Stimulated activated CD4-positive, alpha-beta T cell treated with anti-CD3 and anti-CD28 coated beads, Interleukin-1b, Interleukin-23, amount 100 ng/mL, for 1 hour (primary cell): ENCODE measurements at places on chromosomes 16 and 17.

GRCh38 chr17:44363613-44364159, at the start of gene FAM171A2:
TSS of gene FAM171A2 (minus strand) at chr17:44363853. CDS start at chr17:44363714, 139 bp downstream.
- DNase-seq: peak; percentile 19

GRCh38 chr16:54228325-54228724, 58.3 kb downstream of the IRX3 start:
- DNase-seq: no peak

- DNase-seq: no peak
Observed at GRCh38 chr16:61014869-61015268, 1021.4 kb downstream of the CDH8 start.

DNA sequence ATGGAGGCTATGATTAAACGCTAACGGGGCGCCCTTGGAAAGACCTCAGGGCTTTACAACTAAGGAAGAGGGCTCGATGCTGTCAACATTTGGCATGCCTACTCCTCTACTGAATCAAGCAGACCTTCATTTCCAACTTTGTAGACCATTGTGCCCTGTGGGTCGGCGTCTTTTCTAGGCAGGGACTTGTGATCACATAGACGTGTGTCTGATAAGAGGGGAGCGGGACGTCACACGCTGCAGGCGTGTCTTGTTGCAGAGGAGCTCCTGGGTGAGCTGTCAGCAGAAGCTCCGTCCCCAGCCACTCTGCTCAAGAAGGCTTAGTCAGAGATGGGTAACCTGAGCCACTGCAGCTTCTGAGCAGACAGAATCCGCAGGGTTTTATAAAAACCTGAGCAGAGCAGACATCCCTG, 2.8 kb downstream of the MAPK8IP3 start:
- DNase-seq: no peak

DNA sequence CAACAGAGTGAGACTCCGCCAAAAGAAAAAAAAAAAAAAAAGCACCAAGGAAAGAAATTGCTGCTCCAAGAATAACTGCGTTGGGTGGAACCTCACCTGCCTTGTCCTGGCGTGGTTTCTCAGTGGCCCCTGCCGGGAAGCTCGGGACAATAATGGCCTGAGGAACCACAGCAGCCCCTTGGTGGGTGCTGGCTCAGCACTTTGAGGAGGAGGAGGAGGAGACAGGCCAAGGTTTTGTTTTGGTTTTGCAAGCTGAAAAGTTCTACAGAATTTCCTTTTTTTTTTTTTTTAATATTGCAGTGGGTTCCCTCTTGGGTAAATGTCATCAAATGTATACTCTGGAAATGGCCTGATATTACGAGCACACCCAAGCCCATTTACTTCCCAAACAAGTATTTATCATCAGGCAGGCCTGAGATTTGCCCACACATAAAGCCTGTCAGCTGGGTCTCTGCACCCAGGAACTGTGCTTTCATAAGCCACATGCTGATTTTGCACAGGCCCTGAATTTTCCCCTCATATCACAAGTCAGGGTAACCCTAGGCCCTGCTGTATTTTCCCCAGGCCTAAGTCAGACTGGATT, 78.3 kb downstream of the SOCS1 start:
- DNase-seq: no peak

- DNase-seq: no peak
Observed at GRCh38 chr17:40209404-40210093, 9.6 kb upstream of the WIPF2 start.

- no peak for DNase-seq
Observed at GRCh38 chr17:2107506-2107905, 52.6 kb downstream of the HIC1 start.

DNA sequence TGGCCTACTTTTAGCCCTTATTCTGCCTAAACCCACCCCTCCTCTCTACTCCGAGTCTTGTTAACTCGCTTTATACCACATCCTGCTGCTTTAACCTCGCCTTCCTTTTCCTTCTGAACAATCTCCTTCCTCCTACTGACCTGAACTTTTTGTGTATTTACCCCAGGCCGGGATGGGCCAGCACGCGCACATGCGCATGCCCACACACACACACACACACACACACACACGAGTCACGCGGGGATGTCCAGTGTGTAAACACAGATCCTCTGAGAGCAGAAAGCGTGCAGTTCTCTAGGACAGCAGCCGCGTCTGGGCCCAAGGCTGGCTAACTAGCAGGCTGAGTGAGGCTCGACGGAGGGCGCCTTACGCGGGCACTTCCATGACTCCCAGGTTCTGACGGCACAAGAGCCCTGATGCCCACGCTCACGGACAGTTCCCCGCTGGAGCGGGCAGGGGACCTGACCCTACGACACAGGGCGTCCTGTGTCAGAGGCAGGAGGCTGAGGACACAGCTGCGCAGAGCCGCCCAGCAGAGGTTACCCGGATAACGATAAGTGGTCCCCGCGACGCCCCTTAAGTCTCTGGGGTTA, 610 bp downstream of the PIK3R5 start:
- DNase-seq: no peak

- peak; percentile 75 for DNase-seq
Observed at GRCh38 chr17:82781894-82782274, 30.0 kb downstream of the TBCD start.

DNA sequence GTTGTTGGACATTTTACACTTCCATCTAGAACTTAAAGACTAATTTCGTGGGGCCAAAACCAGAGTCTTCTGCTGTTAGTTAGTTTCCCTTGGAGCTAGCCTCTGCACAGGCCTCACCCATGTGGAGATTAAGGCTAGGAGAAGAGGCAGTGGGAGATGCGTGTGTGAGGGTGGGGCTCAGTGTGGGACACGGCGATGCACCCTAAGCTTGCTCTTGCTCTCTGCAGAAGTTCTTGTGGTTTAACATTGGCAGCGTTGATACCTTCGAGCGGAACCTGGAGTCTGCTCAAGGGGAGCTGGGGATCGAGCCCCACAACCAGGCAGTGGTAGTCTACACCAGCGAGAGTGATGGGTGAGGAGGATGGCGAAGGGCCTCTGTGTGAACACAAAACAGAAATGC, 34.0 kb downstream of the DBNDD1 start:
- DNase-seq: no peak

DNA sequence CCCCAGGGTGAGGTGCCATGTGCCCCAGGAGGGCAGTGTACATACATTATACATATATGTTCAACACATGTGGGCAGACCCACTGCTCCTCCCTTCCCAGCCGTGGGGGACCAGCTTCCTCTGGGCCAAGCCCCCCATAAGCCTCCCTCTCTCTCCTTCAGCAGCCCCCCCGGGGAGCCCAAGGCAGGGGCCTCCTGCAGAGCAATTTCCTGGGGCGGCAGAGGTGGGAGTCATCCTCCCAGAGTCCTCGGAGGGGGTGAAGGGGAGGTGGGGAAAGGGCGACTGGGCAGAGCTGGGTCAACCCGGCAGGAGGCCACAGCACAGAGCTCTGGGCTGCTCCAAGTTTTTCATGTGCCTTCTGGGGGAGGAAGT, 235.1 kb downstream of the ZNF423 start:
- no peak for DNase-seq

GRCh38 chr16:75203096-75203495, 3.9 kb downstream of the CTRB2 start:
- DNase-seq: no peak

DNA sequence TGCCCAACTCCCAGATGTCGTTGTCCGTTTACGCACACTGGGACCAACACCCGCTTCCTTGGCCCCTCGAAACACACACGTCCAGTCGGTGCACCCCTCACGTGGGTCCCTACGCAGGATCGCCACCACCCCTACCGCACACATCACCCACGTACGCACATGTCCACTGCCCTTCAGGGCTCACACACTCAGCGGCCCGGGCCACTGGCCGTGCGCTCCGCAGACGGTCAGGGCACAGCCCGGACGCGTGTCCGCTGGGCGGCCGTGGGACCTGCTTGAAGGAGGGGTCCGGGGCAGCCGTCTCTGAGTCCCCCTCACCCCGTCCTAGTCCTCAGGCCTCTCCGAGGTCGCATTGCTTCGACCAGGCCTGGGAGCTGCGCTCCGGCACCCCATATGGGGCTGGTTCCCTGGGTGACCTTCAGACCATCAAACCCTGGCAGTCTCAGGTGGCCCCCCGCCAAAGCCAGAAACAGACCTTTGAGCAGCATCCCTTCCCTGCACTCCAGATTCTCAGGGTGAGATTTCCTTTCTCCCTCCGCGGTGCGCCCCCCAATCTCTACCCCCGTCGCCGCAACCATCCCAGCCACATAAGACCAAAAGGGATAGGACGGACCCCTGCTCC, 914 bp upstream of the GPRC5B start:
- DNase-seq: no peak

DNA sequence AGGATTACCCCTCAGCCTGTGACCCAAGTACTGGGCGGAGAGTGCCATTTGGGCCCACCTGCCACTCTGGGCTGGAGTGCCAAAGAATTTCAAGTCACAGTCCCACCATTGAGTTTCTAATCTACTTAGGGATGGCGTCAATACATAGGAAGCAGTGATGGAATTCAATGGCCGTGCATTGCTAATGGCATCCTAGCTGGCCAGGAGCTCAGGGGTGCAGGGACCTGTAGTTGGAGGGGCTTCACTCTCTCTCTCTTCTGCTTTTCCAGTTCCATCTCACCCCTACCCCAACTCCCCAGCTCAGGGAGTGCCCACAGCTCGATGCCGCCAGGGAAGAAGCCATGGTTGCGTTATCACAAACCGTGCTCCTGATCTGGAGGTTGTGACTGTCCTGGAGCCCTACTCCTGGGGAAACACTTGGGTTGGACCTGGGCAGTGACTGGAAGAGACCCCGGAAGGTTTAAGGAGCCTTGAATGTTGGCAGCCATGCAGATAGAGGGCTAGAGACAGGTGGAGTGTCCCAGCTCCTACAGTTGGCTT, 2.4 kb downstream of the MMP15 start:
- DNase-seq: no peak

GRCh38 chr16:52581530-52581929, 34.6 kb upstream of the TOX3 start:
- no peak for DNase-seq

GRCh38 chr17:2030779-2031163, 818 bp downstream of the DPH1 start:
- no peak for DNase-seq

- DNase-seq: no peak
Observed at GRCh38 chr16:64990101-64990500, 131.8 kb downstream of the CDH11 start.

- DNase-seq: no peak
Observed at GRCh38 chr17:77914385-77915254, 43.9 kb upstream of the TNRC6C start.

- no peak for DNase-seq
Observed at GRCh38 chr17:74715144-74715543, 2.4 kb upstream of the CD300LF start.

- no peak for DNase-seq
Observed at GRCh38 chr16:49585143-49585832, 211.7 kb downstream of the C16orf78 start.

GRCh38 chr17:76538941-76539570, 788 bp upstream of the PRCD start:
- DNase-seq: no peak

DNA sequence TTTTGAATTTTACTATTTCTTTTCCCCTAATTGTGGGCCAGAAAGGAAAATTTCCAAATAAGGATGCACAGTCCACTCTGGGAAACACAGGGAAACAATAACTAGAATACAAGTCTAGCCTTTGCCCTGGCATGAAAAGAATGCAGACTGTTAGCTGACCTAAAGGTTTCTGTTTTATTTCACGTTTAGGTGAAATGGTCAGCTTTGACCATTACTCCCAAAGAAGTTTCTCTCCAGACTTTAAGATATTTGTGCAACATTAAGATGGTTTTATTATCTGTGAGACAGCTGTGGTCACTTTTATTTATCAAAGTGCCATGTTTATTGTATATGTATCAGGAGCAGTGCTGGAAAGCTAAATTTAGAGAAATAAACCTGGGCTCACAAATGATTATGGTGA, 163.9 kb downstream of the SPECC1 start:
- no peak for DNase-seq

- no peak for DNase-seq
Observed at GRCh38 chr17:36727577-36727976, 126.2 kb downstream of the MRM1 start.

- no peak for DNase-seq
Observed at GRCh38 chr17:33873201-33873617, 381.9 kb upstream of the CCL2 start.

DNA sequence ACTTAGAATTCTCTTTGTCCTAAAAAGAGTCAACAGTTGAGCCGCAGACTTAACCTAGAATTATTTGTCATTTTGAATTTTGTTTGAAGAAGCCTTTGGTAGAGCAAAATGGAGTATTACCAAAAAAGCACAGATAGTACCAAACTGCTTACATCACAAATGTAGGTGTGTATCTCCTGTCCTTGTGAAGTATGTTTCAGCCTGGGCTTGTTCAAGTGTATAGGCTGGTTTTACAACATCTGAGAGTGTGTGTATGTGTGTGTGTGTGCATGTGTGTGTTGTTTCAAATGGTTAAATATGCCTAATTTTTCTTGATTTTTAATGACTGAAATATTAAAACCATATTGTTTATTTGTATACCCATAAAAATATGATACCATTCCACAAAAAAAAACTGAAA, 188.7 kb upstream of the AXIN2 start:
- DNase-seq: no peak

- no peak for DNase-seq
Observed at GRCh38 chr17:64386412-64387144, 4.1 kb downstream of the PECAM1 start.

- no peak for DNase-seq
Observed at GRCh38 chr17:77141846-77142449, 1.2 kb downstream of the SEC14L1 start.

GRCh38 chr17:78166416-78166815, 2.0 kb upstream of the SYNGR2 start:
- DNase-seq: no peak

GRCh38 chr17:5431949-5432556, 6.9 kb downstream of the C1QBP start:
- no peak for DNase-seq

DNA sequence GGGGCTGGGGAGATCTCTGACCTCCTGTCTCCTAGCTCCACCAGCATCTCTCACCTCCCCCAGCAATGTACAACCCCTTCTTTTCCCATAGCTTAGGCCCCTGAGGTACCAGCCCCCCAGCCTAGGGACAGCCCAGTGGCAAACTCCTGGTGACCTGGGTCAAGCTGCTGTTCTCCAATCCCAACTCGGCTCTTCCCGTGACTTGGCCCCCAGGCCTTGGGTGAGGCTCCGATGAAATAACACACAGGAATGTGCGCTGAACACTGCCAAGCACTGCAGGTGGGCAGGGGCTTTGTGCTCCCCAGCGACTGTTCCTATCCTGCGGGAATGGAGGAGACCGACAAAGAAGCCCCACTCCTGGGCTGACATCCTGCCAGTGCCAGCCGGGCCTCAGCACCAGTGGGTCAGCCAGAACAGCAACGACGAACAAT, 63.7 kb upstream of the AMZ2 start:
- no peak for DNase-seq

GRCh38 chr16:11449716-11450115, 104.5 kb downstream of the RMI2 start:
- no peak for DNase-seq

DNA sequence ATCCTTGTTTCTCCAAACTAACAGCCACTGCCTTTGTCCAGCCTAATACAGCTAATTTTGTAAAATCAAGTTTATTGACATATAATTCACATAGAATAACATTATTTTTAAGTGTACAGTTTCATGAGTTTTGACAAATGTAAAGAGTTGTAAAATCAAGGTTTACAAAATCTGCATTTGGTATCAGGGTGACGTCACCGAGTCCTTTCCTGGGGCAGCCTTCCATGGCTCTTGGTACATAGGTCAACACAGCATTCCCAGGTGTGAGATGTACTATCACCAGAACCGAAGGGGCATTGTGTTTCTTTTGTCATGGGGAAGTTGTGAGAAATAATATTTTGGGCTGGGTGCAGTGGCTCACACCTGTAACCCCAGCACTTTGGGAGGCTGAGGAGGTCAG, 42.9 kb downstream of the PSMD12 start:
- DNase-seq: no peak

GRCh38 chr17:58215685-58216084, 3.4 kb downstream of the MKS1 start:
- DNase-seq: no peak
